ENCODE measurements at places on chromosomes 11 and 22.

- DNase-seq = no peak
Measured at GRCh38 chr11:119730789-119731386, 1.9 kb upstream of the NECTIN1 start.

- DNase-seq = no peak
Measured at GRCh38 chr11:100512475-100512874, 174.6 kb upstream of the ARHGAP42 start.

GRCh38 chr11:34262531-34263081 is 95.2 kb downstream of the ABTB2 start:
- DNase-seq = no peak

GRCh38 chr22:35292786-35293185 is 6.9 kb upstream of the TOM1 start:
- no peak for DNase-seq

- DNase-seq = no peak
Measured at GRCh38 chr22:27990879-27991278, 71.8 kb upstream of the PITPNB start.

- no peak for DNase-seq
Measured at GRCh38 chr11:113350336-113351067, 36.1 kb downstream of the TTC12 start.

- DNase-seq = no peak
Measured at GRCh38 chr11:28223994-28224393, 115.8 kb downstream of the METTL15 start.

GRCh38 chr11:13260963-13261588 is 16.5 kb upstream of the BMAL1 start:
- DNase-seq = no peak

DNA sequence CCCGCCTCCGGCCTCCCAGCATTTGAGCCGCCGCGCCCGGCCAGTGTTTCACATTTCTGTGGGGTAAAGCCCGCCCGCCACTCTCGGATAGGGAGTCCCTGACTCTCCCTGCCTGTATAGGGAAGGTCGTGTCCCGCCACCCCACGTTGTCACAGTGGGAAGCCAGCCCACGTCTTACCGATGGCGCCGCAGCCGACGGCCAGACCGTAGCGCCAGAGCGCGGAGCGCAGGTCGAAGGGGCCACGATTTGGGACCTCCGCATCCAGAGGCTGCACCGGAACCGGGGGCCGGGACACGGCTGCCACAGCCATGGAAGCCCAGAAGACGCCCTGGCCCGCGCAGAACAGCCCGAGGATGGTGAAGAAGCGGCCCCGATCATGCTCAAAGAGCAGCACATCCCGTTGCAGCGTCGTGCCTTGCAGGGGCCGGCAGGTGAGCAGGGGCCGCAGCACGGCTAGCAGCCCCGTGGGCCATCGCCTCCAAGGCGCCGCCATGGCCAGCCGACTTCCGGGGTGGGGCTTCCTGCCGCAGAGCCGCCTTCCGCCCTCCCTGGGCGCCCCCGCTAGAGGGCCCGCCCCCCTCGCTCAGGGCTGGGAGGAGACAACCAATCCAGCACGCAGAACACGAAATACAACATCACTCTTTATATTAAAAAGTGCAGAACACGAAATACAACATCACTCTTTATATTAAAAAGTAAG is at the start of gene TMEM223:
Gene TMEM223 (minus strand): TSS at position 506 of the 701 bp plus-strand sequence. CDS start 12 bp downstream, at position 494.
- peak; percentile 60 for DNase-seq

GRCh38 chr22:33180356-33180755 is 122.2 kb upstream of the SYN3 start:
- DNase-seq = peak; percentile 3

- DNase-seq = no peak
Measured at GRCh38 chr11:133232665-133233064, 299.6 kb downstream of the OPCML start.

GRCh38 chr11:69123593-69124545 is 31.9 kb upstream of the SMIM38 start:
- no peak for DNase-seq

- DNase-seq = no peak
Measured at GRCh38 chr11:2881981-2882375, 3.6 kb downstream of the CDKN1C start.

DNA sequence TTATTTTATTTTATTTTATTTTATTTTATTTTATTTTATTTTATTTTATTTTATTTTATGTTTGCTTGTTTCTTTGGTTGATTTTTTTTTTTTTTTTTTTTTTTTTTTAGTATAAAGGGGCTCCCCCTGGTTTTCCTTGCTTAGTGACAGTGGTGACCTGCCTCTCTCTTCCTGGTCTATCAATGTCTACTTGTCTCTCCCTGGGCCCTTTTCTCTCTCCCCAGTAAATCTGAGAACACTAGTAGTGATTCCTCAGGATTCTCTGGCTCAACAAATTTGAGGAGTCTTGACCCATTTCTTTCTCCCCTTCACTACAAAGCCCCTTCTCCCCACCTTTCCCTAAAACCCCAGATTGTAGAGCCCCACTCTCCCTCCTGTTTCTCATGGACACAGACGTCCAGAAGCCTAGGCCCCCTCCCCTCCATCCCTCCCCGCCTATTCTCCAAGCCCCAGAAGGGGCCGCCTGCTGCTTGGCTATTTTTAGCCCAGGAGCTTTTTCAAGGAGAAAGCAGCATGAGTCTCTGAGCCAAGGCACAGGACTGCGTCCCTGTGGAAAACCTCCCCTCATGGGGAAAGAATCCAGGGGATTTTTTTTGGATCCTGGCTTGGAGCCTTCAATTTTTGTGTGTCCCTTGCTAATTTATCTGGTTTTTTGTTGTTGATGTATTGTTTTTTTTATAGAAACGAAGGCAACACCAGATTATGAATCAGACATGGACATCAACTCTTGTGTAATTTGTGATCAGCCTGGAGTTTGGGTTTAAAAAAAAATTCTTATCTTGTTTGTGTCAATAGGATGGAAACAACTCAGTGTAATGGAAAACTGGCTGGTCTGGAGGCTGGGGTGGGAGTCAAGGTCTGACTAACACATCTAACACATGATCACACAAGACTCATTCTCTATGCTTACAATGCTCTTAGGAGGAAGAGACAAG is 17.5 kb upstream of the ACCSL start:
- no peak for DNase-seq

- DNase-seq = no peak
Measured at GRCh38 chr11:78460471-78460870, 42.9 kb upstream of the GAB2 start.

GRCh38 chr11:43853781-43854180 is 26.9 kb upstream of the ALKBH3 start:
- DNase-seq = no peak

GRCh38 chr22:32469799-32470212 is 4.8 kb upstream of the FBXO7 start:
- no peak for DNase-seq

- DNase-seq = no peak
Measured at GRCh38 chr11:123977731-123978347, at the start of gene OR10S1. OR10S1 (minus strand) TSS chr11:123977781; CDS start chr11:123977664, 117 bp downstream.

DNA sequence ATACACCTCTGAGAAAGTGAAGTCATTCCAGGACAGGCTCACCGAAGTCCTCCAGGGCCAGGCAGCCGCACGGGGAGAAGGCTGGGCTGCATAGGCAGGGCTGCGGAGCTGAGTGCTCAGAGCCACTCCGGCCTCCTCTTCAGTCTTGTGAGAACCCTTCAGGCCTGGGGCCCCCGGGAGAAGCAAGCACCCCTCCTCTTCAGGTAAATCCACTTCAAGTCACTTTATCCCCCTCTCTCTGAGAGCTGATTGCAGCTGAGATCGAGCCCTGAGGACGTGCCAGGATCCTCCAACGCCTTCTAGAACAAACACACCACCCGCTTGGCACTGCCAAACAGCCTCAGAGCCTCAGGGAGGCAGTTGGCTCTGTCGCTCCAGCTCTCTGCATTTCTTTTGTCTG is 1526.3 kb downstream of the BRD1 start:
- DNase-seq = no peak

DNA sequence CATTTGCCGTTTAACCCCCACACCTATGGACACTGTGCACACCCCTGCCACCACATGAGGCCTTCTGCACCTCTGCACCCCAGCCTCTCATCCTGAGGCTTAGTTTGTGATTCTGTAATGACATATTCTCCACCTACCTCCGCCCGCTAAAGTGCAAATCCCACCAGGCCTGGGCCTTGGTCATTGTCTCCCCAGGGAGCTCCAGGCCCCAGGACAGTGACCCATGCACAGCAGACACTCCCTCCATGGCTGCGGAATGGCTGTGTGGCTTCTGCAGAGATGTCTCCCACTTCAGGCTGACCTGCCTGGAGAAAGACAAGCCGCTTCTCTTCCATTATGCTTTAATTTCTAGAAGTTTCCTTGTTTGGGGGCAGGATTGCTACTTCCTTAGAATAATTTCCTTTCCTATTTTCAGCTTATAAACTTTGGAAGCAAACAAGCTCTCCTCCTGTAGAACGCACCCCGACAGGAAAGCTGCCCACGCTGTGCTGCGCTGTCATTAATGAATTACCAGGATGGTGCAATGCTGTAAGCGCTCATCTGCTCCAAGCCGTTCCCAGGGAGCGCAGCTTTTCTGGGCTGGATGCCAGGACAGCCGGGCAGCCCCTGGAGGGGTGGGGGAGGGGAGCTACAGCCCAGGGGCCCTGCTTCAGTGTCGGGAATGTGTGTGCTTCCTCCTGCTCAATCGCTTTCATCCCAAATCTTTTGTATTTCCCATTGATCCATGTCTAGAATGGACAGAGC is 618.0 kb downstream of the BRD1 start:
- DNase-seq = no peak

DNA sequence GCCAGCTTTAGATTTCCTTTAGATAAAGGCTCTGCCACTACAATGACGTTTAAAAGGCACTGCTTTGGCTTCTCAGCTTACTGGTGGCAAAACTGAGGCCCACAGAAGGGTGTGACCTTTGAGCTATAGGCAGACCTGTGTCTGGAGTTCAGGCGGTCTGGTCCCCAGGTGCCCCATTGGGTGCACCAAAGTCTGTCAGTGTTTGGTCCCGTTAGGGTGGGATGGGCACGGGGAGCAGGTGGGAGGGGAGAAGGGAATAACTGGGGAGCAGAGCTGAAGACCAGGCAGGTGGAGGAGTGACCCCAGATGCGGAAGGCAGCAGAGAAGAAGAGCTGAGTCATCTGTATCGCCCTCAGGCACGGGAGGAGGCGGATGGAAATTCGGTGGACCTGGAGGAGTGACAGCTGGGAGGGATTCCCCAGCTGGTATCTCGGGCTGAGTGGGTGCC is 45.3 kb upstream of the GCAT start:
- no peak for DNase-seq

GRCh38 chr11:115778928-115779650 is 274.9 kb upstream of the CADM1 start:
- no peak for DNase-seq

DNA sequence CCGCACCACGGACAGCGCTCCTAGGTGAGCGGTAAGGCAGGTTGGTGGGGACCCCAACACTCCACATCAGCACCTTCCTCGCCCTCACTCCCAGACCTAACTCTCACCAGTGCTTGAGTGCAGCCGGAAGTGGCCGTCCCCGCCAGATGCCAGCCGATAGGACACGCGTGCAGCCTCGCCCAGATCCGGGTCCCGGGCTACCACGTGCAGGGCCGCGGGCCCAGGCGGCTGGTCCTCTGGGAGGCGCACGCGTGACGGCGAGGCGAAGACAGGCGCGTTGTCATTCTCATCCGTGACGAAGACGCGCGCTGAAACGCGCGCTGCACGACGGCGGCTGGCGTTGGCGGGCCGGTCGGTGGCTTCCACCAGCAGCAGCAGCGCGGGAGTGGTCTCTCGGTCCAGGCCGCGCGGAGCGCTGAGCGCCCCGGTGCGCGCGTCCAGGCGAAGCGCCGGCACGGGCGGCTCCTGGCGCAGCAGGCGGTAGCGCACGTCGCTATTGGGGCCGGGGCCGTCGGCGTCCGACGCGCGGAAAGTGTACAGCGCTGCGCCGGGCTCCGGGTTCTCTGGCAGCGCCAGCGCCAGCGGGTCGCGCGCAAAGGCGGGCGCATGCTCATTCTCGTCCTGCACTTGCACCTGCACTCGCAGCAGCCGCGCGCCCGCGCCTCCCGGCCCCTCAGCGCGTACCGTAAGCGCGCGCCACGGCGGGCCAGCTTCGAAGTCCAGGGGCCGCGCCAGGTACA is 10.8 kb upstream of the TPP1 start:
- no peak for DNase-seq

GRCh38 chr11:70343636-70344035 is 54.7 kb upstream of the CTTN start:
- DNase-seq = no peak

DNA sequence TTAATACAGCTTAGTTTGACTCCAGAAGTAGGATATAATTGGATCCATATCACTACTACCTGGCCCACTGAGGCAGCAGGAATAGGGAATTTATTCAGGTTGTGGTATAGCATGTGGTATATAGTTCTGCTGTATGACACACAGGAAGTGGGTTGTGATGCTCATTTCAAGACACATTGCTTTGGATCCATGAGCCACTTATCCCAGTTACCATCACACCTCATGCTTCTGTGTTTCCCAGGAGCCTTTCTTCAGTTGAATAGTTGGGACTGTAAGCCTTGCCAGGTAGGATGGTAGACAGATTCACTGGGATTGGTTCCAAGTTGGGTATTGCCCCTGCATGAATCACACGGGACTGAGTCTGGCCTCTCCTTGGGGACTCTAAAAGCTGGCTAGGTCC is 9.9 kb upstream of the SLC37A2 start:
- DNase-seq = no peak

DNA sequence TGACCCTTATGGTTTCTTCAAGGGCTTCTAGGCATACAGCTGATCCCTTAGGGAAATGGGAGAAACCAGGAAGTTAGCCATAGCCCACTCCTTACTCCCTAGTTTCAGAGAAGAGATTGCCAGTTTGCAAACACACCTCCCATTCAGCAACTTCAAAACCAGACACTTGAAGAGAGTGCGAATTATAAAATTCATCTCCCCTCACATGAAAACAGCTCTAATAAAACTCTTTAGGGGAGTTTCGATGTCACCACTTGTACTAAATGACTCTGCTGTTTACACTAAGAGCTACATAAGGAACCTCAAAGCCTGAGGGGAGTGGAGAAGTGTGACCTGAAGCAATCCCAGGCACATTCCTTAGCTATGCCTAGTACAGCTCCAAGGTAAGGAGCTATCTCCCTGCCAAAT is 8.3 kb downstream of the LGR4 start:
- no peak for DNase-seq

- no peak for DNase-seq
Measured at GRCh38 chr11:108698844-108699642, 34.2 kb downstream of the DDX10 start.

DNA sequence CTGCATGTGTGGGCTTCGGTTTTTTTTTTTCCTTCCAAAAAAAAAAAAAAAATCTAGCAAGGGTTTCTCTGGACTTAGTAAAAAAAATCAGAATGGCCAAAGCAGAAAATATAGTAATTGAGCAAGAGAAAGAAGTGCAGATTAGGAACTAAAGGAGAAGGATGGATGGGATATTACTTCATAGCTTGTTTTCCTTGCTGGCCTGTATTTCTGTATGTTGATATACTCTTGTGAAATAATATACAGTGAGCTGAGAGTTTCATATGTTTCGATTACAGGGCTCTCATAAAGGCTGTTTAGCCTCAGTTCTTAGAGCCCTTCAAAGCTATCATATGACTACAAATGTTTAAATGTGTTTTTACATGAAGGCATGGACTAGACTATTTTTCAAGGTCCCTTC is 34.3 kb upstream of the NFRKB start:
- no peak for DNase-seq

- peak; percentile 72 for DNase-seq
Measured at GRCh38 chr11:134126217-134126822, 57.4 kb downstream of the JAM3 start.

- no peak for DNase-seq
Measured at GRCh38 chr22:43203471-43203981, 16.6 kb upstream of the TTLL12 start.

GRCh38 chr11:61783717-61784505 is 8.5 kb downstream of the TMEM258 start:
- DNase-seq = no peak

- DNase-seq = no peak
Measured at GRCh38 chr11:71519546-71519945, 7.5 kb upstream of the KRTAP5-7 start.

Data from amniotic stem cell (primary cell).